Muscle of leg (tissue), 16 donors: ENCODE measurements at places on chromosomes 3 and 15.

- no peak for DNase-seq
These were observed 370.6 kb upstream of the ROBO2 start for GRCh38 chr3:76669322-76669721.

DNA sequence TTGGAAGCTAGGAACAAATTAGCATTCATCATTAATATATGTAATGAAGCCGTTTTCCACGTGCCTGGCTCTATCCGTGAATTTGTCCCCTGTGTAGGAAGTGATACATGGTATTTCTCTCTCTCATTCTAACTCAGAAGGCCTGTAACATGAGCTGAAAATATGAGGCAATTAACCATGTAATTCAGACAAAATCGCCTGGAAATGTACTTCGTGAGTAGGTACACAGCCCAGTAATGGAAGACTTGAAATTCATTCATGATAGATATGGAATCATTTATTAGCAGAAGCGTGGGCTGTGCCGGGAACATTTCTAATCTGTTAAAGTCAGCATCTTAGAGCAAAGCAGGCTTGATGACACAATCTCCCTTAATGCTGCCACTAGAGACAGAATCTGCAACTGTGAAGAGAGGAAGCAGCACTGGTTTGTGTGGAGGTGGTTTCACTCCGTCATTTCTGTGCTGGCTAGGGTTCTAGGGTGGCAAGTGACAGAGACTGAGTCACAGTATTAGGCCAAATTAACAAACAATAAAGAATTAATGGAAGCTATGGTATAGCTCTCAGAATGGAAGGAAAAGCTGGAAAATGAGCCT, 225.0 kb upstream of the PROK2 start:
- DNase-seq = peak; percentile 35

- DNase-seq = no peak
These were observed 90.4 kb downstream of the FOXP1 start for GRCh38 chr3:71492974-71493771.

GRCh38 chr3:16423298-16423697, 90.2 kb downstream of the RFTN1 start:
- no peak for DNase-seq
